ENCODE measurements at places on chromosomes 16 and 17.

DNA sequence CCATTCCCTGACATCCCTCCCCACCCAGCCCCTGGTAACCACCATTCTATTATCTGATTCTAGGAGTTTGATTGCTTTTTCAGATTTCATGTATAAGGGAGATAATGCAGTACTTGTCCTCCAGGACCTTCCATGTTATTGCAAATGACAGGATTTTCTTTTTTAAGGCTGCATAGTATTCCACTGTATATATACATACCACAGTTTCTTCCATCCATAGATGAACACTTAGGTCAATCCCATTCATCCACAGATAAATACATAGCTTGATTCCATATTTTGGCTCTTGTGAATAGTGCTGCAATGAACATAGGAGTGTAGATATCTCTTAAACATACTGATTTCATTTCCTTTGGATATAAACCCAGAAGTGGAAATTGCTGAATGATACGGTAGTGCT is 183.3 kb downstream of the CEP112 start:
- DNase-seq: no peak

GRCh38 chr16:54503011-54503855 is 216.6 kb upstream of the IRX3 start:
- DNase-seq: no peak

DNA sequence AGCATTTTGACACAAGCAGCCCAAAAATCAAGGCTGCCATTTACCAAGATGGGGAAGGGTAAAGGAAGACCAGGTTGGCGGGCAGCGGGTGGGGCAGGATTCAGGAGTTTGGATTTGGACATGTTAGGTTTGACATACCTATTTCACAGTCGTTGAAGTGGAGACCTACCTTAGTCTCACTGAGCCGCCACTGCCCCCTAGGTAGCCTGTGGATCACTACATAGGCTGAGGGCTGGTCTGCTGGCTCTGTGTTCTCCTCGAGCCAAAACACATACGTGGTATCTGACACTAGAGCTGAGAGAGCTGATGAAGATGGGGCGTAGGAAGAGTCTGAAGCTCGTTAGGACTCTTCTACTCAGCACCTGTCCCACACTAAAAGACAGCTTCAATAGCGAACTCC is 115.1 kb downstream of the HIC1 start:
- DNase-seq: no peak

GRCh38 chr17:50547035-50547735 is at the start of gene SPATA20:
TSS of gene SPATA20 (plus strand) at chr17:50547174. CDS start at chr17:50547209, 35 bp downstream.
- peak; percentile 71 for DNase-seq

- no peak for DNase-seq
These were observed 42.3 kb downstream of the SCPEP1 start for GRCh38 chr17:57020208-57020607.

DNA sequence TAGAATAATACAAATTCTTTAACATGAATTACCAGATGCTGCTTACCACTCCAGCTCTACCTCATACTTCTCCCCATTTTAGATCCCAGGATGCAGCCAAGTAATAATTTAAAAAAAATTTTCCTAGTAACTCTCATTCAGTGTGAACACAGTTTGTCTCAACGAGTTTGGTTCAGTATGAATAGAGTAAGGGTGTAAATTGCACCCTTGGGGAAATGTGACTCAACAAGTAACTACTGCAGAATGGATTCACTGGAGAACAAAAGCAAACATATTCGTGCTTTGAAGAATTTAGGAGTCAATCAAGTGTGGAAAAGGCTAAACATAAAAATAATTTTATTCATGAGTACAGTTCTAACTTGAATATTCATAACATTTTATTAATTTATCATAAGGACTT is 23.0 kb downstream of the KCNJ16 start:
- no peak for DNase-seq

DNA sequence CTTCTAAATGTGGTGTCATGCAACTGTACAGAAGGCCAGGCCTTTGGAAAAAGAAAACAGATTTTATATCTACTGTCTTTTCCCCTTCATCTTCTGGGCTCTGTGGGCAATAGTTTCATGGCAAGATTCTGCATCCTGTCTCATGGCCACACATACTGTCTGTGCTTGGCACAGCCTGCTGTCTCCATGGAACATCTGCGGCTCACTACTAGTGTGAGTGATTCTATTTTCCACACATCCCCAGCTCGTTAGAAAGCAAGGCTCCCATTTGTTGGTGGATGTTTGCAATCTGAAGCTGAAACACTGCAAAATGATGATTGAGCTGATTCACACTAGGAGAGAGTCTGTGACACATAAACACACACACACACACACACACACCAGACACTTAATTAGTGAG is 32.4 kb downstream of the CACNG3 start:
- no peak for DNase-seq

DNA sequence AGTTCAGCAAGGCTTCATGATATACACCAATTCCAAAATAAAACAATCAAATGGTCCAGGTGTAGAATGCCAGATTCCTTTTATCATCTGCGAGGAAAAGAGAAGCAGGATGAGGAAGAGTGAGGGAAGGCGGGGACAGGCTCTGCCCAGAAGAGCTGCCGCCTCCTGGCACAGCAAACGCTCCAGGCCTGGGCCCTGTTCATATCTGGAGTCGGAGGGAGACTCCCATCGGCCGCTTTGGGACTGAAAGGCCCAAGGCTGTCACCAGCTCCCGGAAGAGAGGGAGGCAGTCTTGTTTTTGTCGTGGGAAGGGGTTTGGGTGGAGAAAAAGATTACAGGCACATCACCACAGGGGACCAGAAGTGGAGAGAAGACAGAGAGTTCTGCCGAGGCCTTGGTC is 29.0 kb upstream of the SLC25A19 start:
- no peak for DNase-seq

DNA sequence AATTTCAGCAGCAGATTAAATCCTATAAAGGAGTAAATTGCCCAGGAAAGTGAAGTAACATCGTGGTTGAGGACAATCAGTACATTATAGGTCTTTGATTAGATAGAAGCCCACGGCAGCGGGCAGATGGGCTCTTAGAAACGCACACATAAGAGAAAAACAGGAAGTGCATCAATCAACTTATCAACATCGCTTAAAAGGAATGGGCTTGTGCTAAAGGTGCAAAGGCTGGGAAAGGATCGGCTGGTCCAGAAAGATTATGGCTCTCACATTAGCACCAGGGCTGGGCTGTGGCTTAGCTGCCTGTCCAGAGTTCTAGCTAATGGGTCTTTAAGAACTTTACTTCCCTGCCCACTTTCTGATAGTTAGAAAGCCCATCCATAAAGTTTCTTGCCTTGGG is 292.0 kb upstream of the TNRC6C start:
- DNase-seq: no peak

- DNase-seq: no peak
These were observed 65.2 kb downstream of the OMG start for GRCh38 chr17:31231852-31232251.

- no peak for DNase-seq
These were observed 33.0 kb downstream of the ANKFN1 start for GRCh38 chr17:56186222-56186786.

GRCh38 chr17:43599835-43600234 is 53.7 kb upstream of the ETV4 start:
- no peak for DNase-seq

DNA sequence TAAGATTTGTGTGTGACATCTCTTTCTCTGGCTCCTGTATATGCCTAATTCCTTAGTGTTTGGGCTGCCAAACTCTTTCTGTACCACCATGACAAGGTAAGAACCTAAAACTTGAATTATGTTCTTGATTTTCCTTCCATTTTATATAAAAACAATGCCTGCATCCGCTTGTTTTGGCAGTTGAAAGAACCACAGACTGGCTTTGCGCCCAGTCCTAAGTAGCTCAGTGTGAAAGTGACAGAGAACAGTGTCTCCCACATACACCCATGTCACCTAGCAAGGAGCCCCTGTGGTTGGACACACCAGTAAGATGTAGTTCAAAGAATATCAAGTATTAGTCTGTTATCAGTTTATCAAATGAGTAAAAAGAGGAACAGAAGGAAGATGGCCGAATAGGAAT is 40.7 kb upstream of the SLC6A2 start:
- DNase-seq: no peak

DNA sequence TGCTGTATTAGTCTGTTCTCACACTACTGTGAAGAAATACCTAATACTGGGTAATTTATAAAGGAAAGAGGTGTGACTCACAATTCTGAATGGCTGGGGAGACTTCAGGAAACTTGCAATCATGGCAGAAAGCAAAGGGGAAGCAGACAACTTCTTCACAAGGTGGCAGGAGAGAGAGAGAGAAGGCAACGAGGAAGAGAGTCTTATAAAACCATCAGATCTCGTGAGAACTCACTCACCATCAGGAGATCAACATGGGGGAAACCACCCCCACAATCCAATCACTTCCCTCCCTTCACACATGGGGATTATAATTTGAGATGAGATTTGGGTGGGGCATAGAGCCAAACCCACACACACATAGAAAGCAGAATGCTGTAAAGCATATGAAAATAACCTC is 896.2 kb downstream of the CDH11 start:
- DNase-seq: no peak

DNA sequence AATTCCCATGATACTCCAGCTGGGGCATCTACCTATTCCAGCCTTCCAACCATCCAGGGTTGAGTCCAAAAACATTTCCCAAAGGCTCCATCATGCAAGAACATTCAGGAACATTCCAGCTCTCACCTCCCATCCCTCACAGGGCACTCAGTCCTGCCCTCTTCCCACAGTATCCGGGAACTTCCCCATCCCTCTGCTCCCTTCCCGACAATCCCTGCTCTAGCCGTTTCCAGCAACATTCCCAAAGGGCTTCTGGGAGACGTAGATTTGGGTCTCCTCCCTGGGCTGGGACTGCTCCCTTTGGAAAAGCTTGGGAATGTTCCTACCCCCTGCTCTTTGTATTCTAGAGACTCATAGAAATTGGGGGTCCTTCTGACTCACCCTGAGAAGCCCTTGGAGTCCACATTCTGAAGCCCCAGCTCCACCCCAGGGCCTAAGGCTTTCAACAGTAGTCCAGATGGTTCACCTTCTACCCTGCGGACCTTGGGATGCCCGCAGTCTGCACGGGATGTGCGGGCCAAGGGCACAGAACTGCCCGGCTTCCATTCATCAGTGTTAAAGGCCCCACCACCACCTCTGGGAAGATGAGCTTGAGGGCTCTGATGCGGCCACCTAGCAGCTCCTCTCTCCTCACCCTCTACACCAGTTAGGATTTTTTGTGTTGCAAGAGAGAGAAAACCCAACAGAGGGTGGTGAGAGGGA is 25.4 kb downstream of the NGFR start:
- DNase-seq: no peak

GRCh38 chr16:26668026-26668425 is 398.7 kb upstream of the C16orf82 start:
- DNase-seq: no peak

- no peak for DNase-seq
These were observed 28.3 kb downstream of the ZNF276 start for GRCh38 chr16:89749637-89750036.

GRCh38 chr17:73208139-73208827 is 15.4 kb downstream of the COG1 start:
- DNase-seq: no peak

DNA sequence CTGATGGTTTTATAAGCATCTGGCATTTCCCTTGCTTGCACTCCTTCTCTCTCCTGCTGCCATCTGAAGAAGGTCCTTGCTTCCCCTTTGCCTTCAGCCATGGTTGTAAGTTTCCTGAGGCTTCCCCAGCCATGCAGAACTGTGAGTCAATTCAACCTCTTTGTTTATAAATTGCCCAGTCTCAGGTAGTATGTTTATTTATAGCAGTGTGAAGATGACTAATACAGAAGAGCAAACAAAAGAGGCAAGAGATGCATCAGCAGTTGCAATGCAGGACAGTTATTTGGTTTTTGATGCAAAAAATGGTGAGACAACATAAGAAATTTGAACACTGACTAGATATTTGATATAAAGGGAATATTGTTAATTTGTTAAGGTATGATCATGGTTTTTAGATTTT is 16.8 kb downstream of the TMEM100 start:
- DNase-seq: no peak

DNA sequence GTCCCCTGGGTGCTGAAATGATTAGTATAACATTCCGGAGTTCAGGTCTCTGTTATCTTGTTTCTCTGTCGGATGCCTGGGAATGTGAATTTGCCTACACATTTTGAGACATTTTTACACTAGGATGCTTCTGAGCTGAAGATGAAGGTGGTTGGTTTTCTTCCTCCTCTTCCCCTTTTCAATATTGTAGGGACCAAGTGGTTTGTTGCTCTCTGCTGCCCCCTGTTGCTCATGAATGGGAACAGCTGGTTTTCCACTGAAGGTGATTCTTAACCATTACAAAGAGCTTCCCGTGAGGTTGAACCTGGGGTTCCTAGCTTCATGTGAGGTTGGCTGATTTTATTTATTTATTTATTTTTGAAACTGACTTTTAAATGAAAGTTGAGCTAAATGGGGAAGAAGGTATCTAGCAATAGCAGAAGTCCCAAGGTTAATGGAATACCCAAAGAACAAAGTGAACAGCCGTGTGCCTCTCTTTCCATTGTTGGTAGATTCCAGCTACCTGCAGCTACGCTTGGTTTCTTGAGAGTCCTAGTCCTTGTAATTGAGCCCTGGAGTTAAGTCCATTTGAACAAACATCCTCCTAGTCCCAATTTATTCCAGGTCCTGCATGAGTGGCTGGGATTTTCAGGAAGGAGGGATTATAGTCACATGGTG is 983.9 kb upstream of the EEF2KMT start:
- DNase-seq: no peak

DNA sequence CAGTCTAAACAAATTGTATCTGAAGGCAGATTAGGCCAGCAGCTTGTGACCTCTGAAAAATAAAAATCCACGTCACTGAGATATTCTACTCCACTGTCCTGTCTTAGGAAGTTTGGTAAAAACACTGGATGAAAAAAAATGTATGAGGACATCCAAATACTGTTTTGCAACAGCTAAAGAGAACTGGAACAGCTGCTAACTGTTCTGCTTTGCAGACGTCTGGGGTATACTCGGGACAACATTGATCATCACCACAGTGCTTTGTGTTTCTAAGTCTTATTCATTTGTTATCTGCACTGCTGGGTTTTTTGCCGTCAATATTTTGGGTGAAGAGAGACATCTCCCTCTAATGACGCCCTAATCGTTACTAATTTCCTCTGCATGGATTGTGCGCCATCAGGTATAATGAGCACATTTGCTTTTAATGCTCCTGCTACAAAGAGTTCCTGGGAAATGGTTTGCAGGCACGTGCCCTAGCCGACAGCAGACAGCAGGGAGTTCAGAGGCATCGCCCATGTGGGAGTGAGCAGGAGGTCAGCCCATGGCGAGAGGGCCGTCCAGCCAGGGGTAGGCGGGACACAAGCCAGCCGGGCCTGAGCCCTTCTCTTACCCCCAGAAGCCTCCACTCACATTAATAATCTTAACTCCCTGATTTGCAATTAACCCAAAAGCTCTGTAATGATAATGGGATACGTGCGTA is 87.0 kb downstream of the CBLN1 start:
- DNase-seq: no peak
